ENCODE measurements at places on chromosomes 13 and 19.

- no peak for DNase-seq
Measured at GRCh38 chr13:96159725-96160124, 69.8 kb downstream of the HS6ST3 start.

DNA sequence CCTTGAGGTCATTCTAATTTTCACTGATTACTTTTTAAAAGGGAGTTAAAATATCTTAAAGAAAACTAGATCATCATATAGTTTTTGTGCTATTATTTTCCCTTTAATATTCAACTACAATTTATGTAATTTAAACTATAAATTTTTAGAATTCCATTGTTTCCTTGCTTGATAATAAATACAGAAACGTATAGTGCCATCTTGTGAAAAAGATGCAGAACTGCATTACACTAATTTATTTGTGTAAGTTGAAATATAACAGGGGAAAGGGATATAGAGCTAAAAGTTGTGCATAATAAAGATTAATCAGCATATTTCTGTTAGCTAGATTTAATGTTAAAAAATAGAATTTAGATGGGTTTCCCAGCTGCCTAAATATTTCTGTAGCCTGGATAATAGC, 61.5 kb upstream of the TDRD3 start:
- DNase-seq = no peak

GRCh38 chr19:41226053-41226873, 7.2 kb downstream of the AXL start:
- peak; percentile 23 for DNase-seq

- no peak for DNase-seq
Measured at GRCh38 chr13:87998081-87998480, 326.9 kb downstream of the SLITRK5 start.

- DNase-seq = no peak
Measured at GRCh38 chr13:26259634-26260033, 5.7 kb downstream of the CDK8 start.

Data from hippocampal formation (tissue), 2 donors.